ENCODE measurements at places on chromosomes 16 and 17. TPM values are rescaled to one million over a fixed set of nuclear protein-coding genes. Genes with fewer than 3 reads are reported as not detected.

GRCh38 chr17:42518046-42518754 is 17.8 kb upstream of the NAGLU start:
- no peaks in the 10 kb centered on the region for H3K27me3 ChIP-seq
- DNase-seq, result peak; percentile 63
- H3K4me3 ChIP-seq, result no peak overlapping the region
- H3K4me1 ChIP-seq, result peaks cover 50% of the 10 kb centered on the region

GRCh38 chr17:80624864-80625263 is 80.2 kb downstream of the RPTOR start:
- H3K4me1 ChIP-seq, result no peaks in the 10 kb centered on the region
- H3K27ac ChIP-seq, result no peak overlapping the region
- H3K27me3 ChIP-seq, result no peaks in the 10 kb centered on the region
- H3K36me3 ChIP-seq, result no peaks in the 10 kb centered on the region
- no peak overlapping the region for H3K4me3 ChIP-seq

GRCh38 chr17:77667478-77667877 is 291.0 kb upstream of the TNRC6C start:
- DNase-seq, result no peak
- H3K4me3 ChIP-seq, result no peak overlapping the region
- no peaks in the 10 kb centered on the region for H3K27me3 ChIP-seq
- no peaks in the 10 kb centered on the region for H3K4me1 ChIP-seq
- H3K27ac ChIP-seq, result no peak overlapping the region

GRCh38 chr17:8621585-8621984 is 8.9 kb downstream of the MYH10 start:
- DNase-seq, result no peak
- no peaks in the 10 kb centered on the region for H3K4me1 ChIP-seq
- no peak overlapping the region for H3K27ac ChIP-seq
- no peak overlapping the region for H3K4me3 ChIP-seq

DNA sequence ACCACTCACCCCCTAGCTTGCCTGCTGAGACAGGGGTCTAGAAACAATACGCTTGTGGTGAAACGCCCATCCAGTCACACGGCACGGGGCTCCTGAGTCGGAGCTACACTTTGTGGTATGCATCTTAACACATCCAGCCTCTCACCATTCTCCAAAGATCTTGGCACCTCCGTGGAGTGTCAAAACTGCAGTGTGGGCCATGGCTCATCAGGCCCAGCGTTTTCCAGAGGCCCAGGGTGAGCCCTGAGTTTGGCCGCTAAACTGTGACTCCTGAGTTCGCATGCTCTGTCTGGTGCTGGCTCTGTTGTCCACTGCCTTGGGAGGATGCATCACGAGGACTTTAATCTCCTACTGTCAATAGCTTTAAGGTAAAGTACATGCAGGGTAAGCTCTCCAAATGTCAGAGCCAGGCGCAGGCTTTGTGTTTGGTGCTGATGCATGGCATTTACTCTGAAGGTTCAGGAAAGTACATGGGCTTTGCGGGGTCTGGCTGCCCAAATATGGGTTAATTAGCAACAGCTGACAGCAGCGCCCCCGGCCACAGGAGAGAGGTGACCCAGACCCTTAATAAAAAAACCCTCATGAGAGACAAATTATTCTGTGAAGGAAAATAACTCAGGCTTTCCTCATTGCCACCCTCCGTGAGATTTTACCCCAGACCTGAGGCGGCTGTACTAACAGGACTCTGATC is 118.4 kb downstream of the CCDC182 start:
- no peaks in the 10 kb centered on the region for H3K4me1 ChIP-seq
- H3K36me3 ChIP-seq, result no peaks in the 10 kb centered on the region
- no peaks in the 10 kb centered on the region for H3K27me3 ChIP-seq
- no peak for DNase-seq
- H3K27ac ChIP-seq, result no peak overlapping the region
- no peak overlapping the region for H3K4me3 ChIP-seq

DNA sequence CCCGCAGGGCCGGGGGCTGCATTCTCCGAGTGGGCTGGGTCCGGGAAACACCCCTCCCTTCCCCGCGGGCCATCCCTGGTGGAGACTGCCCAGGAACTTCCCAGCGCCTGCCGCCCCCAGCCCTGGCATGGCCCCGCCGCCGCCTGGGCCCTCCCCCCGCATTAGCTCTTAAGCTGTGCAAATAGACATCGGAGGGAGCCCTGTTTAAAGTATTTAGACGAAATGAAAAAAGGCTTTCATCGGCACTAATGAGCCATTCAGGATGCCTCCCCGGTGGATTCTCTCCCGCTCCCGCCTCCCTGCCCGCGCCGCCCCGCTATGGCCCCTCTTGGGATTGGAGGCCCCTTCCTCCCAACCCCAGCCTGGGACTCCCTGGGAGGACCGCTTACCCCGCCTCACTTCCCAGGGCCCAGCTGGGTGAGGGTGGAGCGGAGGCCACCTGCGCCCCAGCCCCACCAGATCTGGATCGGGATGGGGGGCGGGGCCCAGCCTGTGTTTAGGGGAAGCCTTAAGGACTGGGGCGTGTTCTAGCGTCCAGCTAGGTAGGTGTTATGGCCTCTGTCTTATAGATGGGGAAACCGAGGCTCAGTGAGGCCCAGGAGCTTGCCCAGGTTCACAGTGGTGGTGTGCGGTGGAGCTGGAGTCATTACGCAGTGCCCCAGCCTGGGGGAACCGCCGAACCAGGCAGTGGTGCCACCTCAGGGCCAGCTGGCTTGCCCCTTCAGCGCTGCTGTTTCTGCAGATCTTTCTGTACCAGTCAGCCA is 19.7 kb downstream of the SEZ6 start:
- no peaks in the 10 kb centered on the region for H3K36me3 ChIP-seq
- peaks cover 13% of the 10 kb centered on the region for H3K27me3 ChIP-seq
- no peak for DNase-seq
- no peaks in the 10 kb centered on the region for H3K4me1 ChIP-seq
- no peak overlapping the region for H3K27ac ChIP-seq
- no peak overlapping the region for H3K4me3 ChIP-seq

GRAPL gene
- total RNA-seq, result 0.73 TPM

PRSS36 gene
- total RNA-seq, result 0.98 TPM

UTS2R gene
- not detected for total RNA-seq

NHERF2 gene
- total RNA-seq, result 58.3 TPM

SLC5A2 gene
- total RNA-seq, result 0.44 TPM

Measured in breast epithelium (tissue), 4 donors.